NCI-H187 (cell line): ENCODE measurements at places on chromosomes 4 and X.

DNA sequence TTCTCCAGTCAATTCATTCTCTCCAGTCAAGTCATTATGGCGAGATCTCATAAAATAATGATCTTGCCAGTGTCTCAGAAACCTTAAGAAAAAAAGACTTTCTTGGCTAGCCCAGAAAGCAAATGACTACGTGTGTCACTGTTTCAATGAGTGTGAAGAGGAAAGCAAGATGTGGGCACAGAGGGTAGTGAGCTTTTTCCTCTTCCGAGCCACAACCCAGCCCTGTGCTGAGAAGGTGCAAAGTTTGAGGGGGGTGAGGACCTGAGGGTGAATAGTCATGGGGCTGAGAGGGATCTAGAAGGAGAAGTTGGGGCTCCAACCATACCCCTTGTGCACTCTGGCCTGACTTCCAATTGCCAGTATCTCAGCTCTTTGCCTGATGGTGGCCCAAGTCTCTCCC, 85.6 kb upstream of the EGFL6 start:
- DNase-seq, result no peak

GRCh38 chr4:54433686-54434085, 204.6 kb downstream of the PDGFRA start:
- DNase-seq, result no peak

GRCh38 chrX:39320165-39320564, 518.9 kb downstream of the MID1IP1 start:
- DNase-seq, result no peak

GRCh38 chrX:9132036-9132638, 98.2 kb upstream of the FAM9B start:
- no peak for DNase-seq

DNA sequence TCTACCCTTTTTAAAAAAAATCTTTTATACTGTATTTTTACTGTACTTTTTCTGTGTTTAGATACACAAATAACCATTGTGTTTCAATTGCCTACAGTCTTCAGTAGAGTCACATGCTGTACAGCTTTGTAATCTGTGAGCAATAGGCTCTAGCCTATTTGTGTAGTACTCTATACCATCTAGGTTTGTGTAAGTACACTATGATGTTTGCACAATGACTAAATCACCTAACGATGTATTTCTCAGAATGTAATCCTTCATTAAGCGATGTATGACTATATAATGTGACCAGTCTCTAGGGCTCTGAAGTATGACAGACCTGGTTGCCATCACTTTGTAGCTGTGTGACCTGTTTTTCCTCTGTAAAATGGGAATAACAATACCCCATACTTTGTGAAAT, 14.2 kb upstream of the DCAF4L1 start:
- DNase-seq, result no peak

DNA sequence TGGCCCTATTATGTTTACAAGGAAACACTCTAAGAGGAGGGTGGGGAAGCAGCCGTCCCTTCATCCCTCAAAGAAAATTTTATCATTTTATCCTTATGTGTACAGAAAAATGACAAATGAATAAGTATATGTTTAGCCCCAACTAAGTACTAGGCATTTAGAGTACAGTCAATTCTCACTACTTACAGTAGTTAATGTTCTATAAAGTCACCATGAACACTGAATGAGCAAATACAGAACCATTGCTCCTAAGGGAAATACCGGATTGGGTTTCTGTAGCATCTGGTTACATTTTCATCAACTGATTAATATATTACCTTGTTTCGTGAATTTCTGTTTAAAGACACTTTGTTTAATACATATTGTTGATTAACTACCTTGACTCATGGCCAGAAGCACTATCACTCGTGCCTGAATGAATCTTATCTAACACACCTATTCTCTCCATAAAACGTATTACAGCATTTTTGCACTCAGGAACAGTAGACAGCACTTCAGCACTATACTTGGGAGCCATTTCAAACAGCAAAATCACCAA, 109.3 kb downstream of the ASB9 start:
- DNase-seq, result no peak

- no peak for DNase-seq
Measured at GRCh38 chr4:74632634-74633033, 161.7 kb downstream of the BTC start.

- no peak for DNase-seq
Measured at GRCh38 chr4:139777757-139778156, 112.1 kb downstream of the MGST2 start.

DNA sequence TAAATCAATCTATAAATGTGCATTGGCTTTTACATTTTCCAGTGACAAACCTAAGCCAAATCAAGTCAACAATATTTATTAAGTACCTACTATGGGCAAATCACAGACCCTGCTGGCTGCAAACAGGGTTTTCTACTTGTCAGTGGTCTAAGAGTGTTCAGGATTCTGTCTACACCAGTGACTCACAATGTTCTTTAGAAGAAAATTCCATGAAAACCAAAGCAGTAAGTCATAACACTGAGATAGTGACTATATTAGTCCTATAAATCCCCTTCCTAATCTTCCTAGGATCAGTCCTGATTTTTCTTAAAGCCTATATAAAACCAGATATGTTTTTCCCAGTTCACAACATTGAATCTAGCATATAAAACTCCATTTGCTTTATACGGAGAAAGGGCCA, 69.7 kb downstream of the PPP3CA start:
- DNase-seq, result no peak

DNA sequence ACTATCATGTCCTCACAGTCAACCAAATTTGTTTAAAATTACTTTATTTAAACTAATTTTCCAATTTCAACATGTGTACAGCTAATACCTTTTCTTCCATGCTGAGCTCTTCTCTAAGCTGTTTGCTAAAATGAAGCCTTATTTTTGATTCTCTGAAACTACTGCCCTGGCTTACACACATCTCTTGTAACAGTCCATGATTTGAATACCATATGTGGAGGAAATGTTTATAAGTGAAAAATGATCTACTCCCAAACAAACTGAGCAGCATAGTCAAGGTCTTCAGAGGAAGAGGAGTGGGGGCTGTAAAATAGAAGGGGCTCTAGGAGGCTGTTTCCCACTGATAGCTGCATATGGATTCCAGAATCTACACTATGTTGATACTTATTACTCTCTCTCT, 188.7 kb downstream of the ANKRD50 start:
- no peak for DNase-seq

GRCh38 chrX:138765051-138765450, 53.5 kb upstream of the FGF13 start:
- no peak for DNase-seq

GRCh38 chrX:68684291-68684918, 36.9 kb downstream of the STARD8 start:
- no peak for DNase-seq

- DNase-seq, result no peak
Measured at GRCh38 chrX:121655276-121655675, 607.9 kb downstream of the GLUD2 start.

- peak; percentile 19 for DNase-seq
Measured at GRCh38 chrX:107676559-107677378, 48.5 kb downstream of the PRPS1 start.

GRCh38 chr4:13240066-13240465, 244.1 kb downstream of the RAB28 start:
- DNase-seq, result no peak

GRCh38 chrX:108216919-108217571, 125.5 kb downstream of the ATG4A start:
- DNase-seq, result no peak

DNA sequence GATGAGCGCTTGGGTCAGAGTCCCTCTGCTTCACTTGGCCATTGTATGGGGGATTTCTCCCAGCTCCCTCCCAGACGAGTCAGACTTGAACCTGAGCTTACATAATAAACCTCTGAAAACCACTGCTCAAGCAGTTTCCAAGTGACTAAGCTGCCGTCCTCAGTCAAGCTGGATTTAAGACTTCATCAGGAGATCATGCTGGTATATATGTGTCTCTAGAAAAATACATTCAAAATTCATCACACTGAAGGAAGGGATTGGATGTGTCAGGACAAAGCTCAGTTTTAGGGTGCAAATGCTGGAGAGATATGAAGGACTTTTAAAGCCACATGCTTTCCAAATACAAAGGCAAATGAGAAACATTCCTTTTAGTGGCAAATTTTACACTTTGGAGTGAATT, 114.3 kb downstream of the QDPR start:
- DNase-seq, result no peak

DNA sequence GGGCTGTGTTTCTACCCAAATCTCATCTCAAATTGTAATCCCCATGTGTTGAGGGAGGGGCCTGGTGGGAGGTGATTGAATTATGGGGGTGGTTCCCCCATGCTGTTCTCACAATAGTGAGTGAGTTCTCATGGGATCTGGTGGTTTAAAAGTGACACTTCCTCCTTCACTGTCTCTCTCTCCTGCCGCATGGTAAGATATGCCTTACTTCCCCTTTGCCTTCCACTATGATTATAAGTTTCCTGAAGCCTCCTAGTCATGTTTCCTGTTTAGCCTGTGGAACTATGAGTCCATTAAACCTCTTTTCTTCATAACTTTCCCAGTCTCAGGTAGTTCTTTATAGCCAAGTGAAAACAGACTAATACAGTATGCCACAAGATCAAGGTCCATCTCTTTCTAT, 70.0 kb upstream of the MSX1 start:
- no peak for DNase-seq

DNA sequence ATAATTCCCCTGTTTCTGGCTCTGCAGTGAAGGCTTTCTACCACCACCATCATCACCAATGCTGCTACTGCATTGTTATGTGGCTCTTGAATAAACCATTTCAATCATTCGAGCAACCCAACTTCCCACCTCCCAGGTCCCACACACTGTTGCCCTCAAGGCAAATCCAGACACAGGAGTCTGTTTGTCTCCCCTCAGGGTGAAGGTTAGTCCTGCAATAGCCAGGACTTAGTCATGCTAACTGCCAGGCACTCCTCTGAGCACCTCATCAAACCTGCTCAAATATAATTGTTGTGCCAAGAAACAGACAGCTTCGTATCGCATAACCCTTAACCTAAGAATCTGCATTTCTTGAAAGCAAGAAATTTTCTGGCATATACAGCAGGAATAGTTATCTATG, 213.2 kb downstream of the KDR start:
- DNase-seq, result no peak
